ENCODE measurements at places on chromosomes 12 and 14. TPM values are rescaled to one million over a fixed set of nuclear protein-coding genes. Genes with fewer than 3 reads are reported as not detected.

The CCDC177 gene
- polyA plus RNA-seq: not detected

- DNase-seq: no peak
These were observed 110.3 kb downstream of the NELL2 start for GRCh38 chr12:44765796-44766195.

DNA sequence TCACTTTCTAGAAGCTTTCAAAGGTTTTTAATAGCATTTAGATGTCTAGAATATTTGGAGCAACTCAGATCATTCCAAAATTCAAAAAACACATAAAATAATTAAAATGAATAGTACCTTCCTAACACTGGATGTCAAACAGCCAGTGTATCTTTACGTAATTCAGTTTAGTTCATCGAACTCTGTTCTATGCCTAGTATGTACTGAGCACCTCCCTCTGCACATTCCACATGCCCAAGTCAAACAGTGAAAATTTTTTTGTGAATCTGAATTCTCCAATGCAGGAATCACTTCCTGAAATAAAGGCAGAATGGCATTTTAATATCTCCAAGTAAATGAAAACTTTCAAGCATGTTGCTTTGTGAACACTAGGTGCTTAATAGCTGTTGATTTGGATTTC, 192.3 kb downstream of the C12orf42 start:
- no peak for DNase-seq

The ACTR6 gene
- 23.1 TPM for polyA plus RNA-seq

DNA sequence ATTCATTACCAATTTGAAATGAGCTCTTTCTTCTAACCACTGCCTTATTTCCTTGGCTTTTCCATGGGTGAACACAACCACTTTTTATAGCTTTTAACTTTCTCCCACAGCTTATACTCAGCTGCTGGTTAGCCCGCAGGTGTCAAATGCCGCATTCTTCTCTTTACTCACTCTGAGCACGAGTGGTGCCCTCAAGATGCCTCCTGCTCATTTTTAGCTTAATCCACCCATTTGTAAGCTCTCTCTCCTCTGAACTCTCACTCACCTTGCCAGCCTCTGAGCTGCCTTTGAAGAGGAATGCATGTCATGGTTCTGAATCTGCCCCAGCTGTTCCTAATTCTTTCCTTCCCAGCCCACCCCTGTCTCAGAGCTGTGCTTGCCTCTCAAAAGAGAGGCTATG, 449.4 kb upstream of the PRICKLE1 start:
- DNase-seq: no peak

GRCh38 chr12:95262808-95263207, 45.2 kb downstream of the VEZT start:
- no peak for DNase-seq
